ENCODE measurements at places on chromosomes 7 and 10.
A peak's percentile ranks its signal among the peaks of the same experiment; 100 is the strongest.

- DNase-seq: peak; percentile 43
Observed at GRCh38 chr10:117442944-117443685, 67.9 kb upstream of the PDZD8 start.

DNA sequence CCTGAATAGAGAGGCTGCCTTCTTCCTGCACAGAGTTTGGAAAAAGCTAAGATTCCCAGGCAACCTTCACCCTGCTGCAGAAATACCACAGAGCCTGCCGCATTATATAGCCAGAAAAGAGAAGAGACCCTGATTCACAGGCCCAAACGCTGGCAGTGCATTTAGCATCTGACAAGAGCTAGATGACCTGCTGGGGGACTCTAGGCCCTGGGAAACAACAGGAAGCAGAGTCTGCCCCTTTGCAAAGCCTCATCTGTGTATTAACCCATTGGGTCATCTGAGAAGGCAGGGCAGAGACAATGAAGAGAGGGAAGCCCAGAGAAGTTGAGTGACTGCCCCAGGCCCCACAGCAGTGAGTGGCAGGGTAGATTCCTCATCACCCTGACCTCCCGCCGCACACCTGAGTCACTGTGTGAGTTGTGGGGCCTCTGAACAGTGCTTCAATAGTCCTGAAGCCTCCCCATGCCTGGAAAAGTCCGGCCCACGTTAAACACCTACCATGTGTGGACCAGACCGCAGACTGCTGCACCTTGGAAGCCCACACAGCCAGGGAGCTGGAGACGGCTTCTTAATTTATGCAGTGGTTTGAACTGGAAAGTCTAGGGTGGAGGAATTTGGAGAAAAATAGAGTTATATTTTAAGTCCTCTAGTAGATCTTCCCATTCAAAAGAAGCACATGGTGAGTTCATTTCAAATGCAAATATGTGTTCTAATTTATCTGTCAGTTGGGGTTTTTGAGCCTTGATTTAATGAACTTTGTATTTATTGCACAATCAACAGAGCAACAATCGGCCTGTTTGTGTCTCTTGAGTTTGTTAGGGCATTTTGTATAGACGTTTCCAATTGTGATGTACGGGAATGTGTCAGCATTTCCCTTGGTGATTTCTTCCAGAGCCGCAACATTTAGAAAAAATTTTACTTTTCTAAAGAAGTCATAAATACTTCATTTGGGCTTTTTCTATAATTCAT lies 80.4 kb upstream of the GPR26 start:
- no peak for DNase-seq

DNA sequence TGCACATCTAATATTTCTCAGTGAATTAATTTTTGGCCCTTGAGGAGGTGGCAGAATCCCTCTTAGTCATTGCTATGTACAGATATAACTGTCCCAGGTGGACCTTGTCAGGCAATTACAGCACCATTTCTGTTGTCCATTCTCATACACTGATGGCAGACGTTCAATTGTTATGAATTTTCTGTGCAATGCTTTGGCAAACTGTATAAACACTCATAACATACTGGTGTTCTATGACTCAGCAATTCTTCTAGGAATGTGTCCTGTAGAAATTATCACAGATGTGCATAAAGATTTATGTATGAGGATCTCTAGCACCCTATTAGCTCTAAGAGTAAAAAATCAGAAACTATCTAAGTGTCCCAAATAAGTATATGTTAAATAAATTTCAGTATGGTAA lies 80.8 kb downstream of the DNAJB9 start:
- DNase-seq: no peak

DNA sequence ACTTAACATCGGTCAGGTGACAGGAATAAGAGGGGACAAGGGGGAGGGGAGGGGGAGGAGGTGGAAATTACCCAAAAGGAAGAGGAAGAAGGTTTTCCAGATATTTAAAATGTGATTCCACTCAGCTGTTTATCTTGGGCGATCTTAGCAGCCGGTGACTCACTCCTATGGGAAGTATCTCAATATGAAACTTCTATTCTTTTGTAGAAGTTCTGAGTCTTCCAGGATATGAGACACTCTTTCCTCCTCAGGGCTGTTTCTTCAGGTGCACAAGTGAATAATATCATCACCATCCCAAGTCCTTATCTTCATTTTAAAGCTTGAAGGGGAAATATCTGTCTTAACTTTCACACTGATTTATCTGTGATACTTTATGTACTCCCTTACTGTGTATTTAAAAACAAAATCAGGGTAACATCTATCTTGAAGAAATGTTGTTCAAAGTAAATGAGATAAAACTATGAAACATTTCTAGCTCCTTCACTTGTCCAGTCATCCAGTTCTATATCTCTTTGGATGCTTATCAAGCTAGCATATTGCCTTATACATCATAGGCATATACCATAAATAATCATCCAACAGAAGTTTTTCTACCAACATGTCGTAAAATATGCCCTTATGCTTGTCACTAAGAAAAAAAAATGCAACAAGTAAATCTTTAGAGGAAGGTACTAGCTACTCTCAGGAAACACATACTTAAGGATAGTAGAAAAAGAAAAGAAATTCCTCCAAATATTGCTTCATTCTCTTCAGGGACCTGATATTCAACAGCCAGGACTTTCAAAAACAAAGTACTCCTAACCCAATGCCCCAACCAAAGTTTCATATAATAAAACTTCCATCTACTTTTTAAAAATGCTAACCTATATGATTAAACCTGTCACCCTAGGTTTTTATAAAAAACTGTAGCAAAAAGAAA lies 13.7 kb downstream of the DOCK4 start:
- DNase-seq: no peak

DNA sequence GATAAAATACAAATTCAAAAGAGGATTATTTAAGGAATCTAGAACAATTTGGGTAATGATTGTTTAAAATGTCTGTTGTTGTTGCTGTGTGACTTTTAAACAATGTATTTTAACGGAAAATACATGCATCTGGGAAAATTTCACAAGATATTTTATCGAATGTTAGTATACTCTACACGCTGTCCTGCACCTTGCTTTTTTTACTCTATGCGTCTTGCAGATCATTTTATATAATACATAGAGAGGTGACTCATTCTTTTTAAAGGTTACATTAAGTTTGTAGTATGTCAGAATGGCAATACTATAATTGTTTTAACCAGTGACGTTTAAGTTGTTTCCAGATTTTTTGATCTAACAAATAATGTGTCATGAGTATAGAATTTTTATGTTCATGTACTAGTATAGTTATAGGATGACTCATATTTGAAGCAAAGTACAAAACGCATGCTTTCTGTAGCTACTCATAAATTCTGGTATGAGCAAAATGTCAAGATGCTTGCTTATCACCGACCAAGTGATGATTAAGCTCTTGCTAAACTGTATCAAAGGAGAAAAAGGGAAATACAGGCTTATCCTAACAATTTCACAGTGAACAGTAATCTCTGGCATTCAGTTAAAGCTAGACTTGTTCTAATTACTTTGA lies 4.9 kb downstream of the DKK1 start:
- no peak for DNase-seq

DNA sequence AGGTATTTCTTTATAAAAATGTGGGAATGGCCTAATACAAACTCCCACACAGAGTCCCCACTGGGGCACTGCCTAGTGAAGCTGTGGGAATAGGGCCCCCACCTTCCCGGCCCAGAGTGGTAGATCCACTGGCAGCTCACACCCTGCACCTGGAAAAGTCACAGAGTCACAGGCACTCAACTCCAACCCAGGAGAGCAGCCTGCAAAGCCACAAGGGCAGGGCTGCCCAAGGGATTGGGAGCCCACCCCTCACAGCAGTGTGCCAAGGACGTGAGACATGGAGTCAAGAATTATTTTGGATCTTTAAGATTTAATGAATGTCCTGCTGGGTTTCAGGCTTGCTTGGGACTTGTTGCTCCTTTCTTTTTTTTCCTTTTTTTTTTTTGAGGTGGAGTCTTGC lies 5.3 kb upstream of the DNAJC12 start:
- DNase-seq: no peak

GRCh38 chr7:44052771-44053365 lies 8.4 kb downstream of the DBNL start:
- DNase-seq: no peak

DNA sequence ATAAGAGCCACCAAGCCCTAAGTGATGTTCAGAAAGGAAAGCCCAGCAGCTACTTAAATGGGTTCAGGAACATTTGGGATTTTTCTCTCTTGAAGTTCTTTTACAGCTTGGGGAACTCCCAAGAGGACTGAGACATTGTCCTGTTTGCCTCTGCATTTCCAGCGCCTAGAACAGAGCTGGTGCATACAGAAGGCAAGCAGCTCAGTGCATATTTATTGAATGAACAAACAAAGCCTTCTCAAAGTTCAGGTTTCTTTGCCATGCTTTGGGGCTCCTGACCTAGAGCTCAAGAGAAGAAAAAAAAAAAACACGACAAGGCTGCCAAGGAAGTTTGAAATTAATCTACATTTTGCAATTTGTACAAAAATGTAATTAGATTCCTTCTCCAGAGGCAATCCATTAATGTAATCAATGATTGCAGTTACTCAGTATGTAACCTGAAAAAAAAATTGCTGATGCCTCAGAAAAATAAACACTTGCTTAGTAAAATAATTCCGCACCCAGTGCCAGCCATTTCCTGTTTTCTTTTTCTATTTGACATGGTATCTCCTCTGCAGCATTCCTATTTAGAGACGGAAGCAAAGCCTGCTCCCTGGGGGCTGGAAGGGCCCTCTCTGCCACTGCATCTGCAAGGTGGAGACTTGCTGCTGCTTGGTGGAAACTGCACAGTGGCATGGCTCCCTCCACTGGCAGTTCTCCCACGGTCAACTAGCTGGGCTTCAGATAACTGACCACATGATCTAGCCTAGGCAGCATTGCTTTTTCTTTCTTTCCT lies 157.3 kb downstream of the TMEM178B start:
- no peak for DNase-seq

DNA sequence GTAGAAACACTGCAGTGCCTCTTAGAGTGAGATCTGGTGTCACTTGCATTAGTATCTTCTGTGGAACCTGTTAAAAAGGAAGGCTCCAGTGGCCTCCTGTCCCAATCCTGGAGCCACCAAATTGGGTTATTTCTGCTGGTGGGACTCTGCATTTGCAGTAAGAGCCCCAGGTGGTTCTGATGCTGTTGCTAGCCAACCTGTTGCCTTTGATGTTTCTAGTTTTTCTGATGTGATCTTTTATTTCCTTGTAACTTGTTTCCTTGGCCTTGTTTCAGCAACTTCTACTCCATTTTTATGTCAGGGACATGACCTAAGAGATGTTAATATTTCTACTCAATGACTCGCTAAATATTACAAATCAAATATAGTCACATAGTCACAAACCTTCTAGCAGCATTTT lies 12.5 kb upstream of the STN1 start:
- DNase-seq: no peak

- no peak for DNase-seq
Observed at GRCh38 chr10:8830876-8831275, 776.4 kb downstream of the GATA3 start.

- no peak for DNase-seq
Observed at GRCh38 chr7:157270060-157270444, 66.8 kb upstream of the DNAJB6 start.

GRCh38 chr10:79070606-79071395 lies 2.0 kb downstream of the ZMIZ1 start:
- DNase-seq: peak; percentile 93

DNA sequence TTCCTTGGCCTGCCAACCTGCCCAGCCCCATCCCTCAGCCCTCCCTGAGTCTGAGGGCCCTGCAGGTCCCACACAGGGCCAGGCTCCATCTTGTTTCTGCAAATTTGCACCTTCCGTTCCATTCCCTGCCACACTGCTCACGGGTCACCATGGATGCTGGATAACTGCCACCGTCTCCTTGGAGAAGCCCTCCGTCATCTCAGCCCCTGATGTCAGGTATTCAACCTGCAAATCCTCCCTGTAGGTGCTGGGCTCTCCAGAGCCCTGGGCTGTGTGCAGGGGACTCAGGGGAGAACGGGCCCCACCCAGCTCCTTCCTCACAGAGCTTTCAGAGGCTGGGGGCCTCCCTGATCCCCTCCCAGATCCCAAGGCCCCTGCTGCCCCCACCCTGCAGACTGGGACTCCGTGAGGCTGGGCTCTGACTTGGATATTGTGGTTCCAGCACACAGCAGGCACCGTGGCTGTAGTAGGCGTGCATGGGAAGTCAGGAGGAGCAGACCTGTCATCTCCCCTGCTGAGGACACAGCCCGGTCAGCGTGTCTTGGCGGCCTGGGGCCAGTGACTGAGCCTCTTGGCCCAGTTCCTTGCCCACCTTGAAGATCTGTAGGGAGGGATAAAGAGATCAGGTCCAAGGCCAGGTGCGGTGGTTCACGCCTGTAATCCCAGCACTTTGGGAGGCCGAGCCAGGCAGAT lies 121.7 kb upstream of the TNRC18 start:
- DNase-seq: no peak

DNA sequence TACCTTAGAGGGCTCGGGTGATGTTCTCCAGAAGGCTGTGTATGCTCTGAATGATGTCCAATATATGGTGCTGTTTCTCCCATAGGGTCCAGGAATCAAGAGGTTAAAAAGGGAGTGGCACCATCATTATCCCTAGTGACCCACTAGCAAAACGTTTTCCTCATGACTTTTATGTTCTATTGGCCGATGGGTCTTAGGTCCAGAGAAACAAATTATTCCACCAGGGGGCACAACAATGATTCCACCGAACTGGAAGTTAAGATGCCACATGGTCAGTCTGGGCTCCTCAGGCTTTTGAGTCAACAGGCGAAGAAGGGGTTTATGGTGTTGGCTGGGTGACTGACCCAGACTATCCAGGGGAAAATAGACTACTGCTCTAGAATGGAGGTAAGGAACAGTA lies 256.1 kb downstream of the COBL start:
- no peak for DNase-seq

GRCh38 chr7:17448479-17449423 lies 150.3 kb downstream of the AHR start:
- no peak for DNase-seq

DNA sequence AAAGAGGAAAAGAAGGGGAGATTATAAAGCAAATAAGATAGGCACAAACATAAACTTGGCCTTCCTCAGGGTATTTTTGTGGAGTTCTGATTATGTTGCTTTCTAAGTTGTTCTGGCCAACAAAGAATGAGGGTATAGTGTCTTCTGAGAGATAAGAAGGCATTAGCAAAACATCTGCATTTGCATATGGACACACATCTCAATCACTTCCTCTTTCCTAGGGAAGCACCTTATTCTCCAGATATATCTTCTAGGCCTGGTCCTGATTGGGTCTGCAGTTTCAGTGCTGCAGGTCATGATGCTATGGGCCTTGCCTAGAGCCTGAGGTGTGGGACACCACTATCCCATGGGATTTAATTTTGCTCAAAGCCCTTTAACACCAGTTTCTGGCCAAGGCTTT lies 308.8 kb upstream of the PHYHIPL start:
- DNase-seq: no peak
